NCI-H1092 (cell line): ENCODE measurements at places on chromosomes 7 and 10.

DNA sequence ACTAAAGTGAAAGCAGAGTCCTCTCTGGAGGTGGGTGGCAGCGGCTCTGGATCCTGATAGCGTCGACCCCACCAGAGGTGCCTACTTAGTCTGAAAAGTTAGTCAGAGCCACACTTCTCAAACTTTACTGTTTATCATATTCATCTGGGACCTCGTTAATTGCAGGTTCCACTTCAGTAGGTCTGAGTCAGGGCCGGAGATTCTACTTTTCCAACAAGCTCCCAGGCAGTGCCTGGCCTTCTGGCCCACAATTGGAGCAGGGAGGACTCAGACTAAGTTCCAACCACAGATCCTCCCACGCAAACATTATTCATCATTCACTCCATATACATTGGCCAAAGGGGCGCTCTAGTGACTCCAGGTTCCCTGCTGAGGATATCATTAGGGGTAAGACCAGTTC is 78.1 kb downstream of the VSTM4 start:
- no peak for DNase-seq

GRCh38 chr7:73557108-73557396 is 438 bp downstream of the BCL7B start:
- DNase-seq: peak; percentile 88

GRCh38 chr10:106764360-106764759 is 400.1 kb downstream of the SORCS1 start:
- no peak for DNase-seq

- no peak for DNase-seq
Measured at GRCh38 chr7:130904031-130904757, 170.2 kb upstream of the KLF14 start.

- DNase-seq: no peak
Measured at GRCh38 chr10:30705101-30705624, 75.6 kb upstream of the LYZL2 start.

GRCh38 chr7:51665045-51665780 is 348.6 kb upstream of the COBL start:
- DNase-seq: no peak

DNA sequence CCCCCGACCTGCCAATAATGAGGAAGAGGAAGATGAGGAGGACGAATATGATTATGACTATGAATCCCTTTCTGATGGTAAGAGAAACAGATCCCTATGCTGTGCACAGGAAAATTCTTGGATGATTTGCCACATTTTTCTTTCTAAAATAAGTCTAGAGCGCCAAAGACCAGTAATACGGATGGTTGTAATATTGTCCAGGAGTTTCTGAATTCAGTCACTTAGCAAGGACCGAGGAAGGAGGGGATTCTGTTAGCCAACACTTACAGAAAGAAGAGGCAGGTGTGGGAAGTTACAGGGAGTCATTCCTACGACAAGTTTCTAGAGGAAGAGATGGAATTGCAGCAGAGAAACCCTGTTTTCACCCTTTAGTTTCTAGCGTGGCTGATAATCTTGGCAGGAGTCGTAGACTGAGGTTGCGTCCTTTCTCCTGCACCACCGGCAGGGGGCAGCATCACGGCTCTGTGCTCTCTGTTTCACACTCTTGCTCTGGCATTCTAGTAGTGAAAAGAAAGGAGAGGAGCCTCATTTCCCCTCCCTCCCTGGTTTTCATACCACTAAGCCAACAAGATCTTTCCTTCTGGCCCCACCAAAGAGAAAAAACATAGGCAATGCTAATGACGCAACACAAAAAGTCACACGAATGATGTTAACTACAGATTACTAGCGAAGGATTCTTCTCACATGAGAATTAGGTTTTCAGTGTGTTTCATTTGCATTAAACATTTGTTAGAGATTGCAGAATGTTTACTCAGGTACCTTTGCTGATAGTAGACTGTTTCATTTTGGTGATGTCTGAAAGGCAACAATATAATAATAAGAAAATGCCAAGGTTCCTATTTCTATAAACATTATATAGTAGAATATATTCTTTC is 82.7 kb downstream of the NOC3L start:
- peak; percentile 4 for DNase-seq

GRCh38 chr7:128389618-128390329 is 20.0 kb downstream of the IMPDH1 start:
- DNase-seq: no peak
